ENCODE measurements at places on chromosomes 1 and 21. TPM values are rescaled to one million over a fixed set of nuclear protein-coding genes. Genes with fewer than 3 reads are reported as not detected.

SPRR5 gene
- total RNA-seq: not detected

VANGL1 gene
- 16.3 TPM for total RNA-seq

ZNF281 gene
- 43.3 TPM for total RNA-seq

MCOLN3 gene
- total RNA-seq: 3.6 TPM

BATF3 gene
- 32.8 TPM for total RNA-seq

AGTRAP gene
- total RNA-seq: 78.9 TPM

KRTAP13-4 gene
- total RNA-seq: not detected

WNT4 gene
- 0.32 TPM for total RNA-seq

RPTN gene
- total RNA-seq: 0.02 TPM

ADAMTS4 gene
- 0.01 TPM for total RNA-seq

DPT gene
- not detected for total RNA-seq

SLC44A5 gene
- 0.05 TPM for total RNA-seq

TMPRSS15 gene
- not detected for total RNA-seq

DUSP23 gene
- 87.3 TPM for total RNA-seq

GBP1 gene
- total RNA-seq: 0.19 TPM

NBPF6 gene
- total RNA-seq: not detected

PSMA5 gene
- total RNA-seq: 98.1 TPM

Measured in A549 treated with AZD2906 at 1 μM for 4 hours (cell line).